ENCODE measurements at places on chromosomes 6 and 20.

DNA sequence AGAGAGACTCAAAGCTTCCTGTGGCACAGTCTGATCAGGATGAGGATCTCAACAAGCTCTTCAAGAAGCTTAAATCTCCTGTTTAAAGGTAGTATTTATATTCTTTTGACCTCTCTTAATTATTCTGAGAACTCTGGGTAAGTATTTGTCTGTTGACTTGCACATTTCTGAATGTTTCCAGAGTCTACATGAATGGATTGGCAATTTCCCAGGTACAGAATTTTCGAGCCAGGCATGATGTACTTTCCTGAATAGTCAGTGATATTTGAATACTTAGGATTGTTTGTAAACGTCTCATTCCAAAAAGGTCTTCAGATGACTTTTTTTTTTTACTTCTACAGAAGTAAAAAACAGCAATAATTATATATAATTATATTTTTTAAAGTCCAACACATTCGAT, 293.4 kb downstream of the TBC1D32 start:
- no peak for DNase-seq

- DNase-seq = no peak
Observed at GRCh38 chr6:100472674-100473073, 8.0 kb upstream of the SIM1 start.

GRCh38 chr20:45347936-45348778, at the start of gene SDC4:
TSS of gene SDC4 (minus strand) at chr20:45348424. CDS start at chr20:45348384, 40 bp downstream.
- peak; percentile 96 for DNase-seq

DNA sequence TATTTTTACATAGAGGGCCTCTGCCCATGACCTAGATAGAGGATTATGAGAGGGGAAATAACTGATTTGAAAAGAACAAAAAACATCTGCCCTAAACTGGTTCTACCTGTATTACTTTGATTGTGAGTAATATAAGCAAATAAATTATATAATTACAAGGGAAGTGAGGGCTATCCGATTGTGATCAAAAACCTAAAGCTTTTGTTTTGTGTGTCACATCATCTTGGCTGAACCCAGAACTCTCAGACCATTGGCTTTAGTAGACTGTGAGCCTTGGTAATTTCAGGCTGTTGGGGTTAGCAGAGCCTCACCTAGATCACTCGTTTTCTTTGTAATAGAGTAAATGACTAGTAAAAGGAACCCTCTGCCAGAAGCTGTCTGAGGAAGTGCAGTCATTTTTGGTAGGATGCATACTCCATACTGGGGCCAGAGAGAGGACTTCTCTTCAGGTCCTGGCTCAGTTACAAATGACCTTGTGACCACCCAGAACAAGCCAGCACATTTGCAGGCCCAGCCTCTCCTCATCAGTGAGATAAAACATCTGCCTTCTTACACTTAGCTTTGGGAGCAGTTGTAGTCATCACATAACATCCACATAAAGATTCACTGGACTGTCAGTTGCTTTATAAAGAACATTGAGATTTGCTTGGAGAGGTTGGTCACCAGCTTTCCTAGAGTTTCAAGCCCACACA, 13.5 kb downstream of the STK35 start:
- no peak for DNase-seq

DNA sequence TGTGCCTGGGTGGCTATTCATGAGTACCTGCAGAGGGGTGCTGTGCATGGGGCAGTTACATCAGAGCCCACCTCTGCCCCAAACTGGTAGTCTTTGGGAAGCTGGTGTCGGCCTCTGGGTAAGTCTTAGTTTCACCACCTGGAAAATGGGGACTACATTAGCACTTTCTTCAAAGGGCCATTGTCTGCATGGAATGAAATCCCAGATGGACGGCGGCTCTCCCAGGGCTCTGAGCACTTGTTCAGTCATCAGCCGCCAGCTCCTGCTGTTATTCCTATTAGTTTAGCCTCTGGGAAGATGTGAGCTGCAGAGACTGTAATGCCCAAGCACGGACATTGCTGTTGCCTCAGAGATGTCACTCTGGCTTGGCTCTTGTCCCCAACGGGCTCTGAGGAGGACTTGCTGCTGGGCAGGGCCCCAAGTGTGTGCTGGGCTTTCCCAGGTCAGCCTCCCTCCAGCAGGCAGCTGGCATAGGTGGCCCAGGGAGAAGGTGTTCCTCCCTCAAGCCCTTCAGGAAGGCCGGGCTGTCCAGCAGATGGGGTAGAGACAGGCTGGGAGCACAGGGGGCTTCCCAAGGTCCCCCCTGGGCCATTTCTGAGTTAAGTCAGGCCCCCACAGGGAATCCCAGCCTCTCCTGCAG, 268.3 kb downstream of the TFAP2C start:
- no peak for DNase-seq

GRCh38 chr6:142707255-142707654, 237.7 kb downstream of the HIVEP2 start:
- peak; percentile 33 for DNase-seq

DNA sequence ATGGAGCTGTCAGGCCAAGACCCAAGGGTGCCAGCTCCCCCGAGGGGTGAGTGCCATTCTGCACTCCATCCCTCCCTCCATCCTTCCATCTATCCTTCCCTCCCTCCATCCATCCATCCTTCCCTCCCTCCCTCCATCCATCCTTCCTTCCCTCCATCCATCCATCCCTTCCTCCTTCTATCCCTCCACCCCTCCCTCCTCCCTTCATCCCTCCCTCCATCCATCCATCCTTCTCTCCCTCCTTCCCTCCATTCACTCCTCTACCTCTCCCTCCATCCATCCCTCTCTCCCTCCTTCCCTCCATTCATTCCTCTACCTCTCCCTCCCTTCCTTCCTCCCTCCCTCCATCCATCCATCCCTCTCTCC, 41.3 kb upstream of the MRGBP start:
- DNase-seq = no peak
